Common myeloid progenitor, CD34-positive (primary cell): ENCODE measurements at places on chromosomes 5 and 9.

GRCh38 chr9:38732885-38733284 is 13.0 kb upstream of the FAM240B start:
- no peak for DNase-seq

- no peak for DNase-seq
These were observed 29.8 kb upstream of the GNE start for GRCh38 chr9:36288070-36288469.

DNA sequence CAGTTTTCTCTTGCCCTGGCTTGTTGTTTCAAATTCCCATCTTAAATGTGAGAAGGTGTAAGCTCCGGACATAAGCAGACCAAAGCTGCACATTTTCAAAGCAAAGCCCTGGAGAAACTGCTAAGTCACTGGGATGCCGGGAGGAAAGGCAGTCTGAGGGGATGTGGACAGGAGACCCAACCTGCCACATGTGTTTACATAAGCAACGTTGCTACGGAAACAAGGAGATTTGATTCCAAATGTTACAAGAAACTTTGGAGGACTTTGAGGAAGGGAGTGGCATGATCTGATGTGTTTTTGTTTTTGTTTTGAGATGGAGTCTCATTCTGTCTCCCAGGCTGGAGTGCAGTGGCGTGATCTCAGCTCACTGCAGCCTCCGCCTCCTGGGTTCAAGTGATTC is 25.7 kb upstream of the INSYN2B start:
- DNase-seq: peak; percentile 28

GRCh38 chr5:132180134-132180745 is 47.4 kb downstream of the P4HA2 start:
- DNase-seq: peak; percentile 78

GRCh38 chr9:117826837-117827236 is 122.6 kb downstream of the TLR4 start:
- DNase-seq: peak; percentile 48

DNA sequence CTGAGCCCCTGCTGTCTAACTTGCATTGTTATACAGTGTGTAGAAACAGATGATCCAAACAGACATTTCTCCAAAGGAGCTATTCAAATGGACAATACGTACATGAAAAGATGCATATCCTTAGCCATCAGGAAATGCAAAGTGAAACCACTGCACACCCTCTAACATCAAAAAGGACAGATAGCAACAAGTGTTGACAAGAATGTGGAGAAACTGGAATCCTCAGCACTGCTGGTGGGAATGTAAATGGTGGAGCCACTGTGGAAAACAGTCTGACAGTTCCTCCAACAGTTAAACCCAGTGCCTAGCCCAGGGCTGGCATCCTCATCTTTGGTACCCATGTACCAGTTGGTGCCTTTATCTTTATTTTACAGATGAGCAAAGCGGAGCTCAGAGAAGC is 8.5 kb downstream of the ORM2 start:
- DNase-seq: no peak
